ENCODE measurements at places on chromosomes 2 and 18.
A peak's percentile ranks its signal among the peaks of the same experiment; 100 is the strongest.

- DNase-seq, result no peak
These were observed 14.1 kb downstream of the LIMS1 start for GRCh38 chr2:108548208-108549003.

- no peak for DNase-seq
These were observed 635.1 kb upstream of the SLC39A10 start for GRCh38 chr2:195021711-195022507.

GRCh38 chr2:111972955-111973565 is 74.7 kb downstream of the MERTK start:
- DNase-seq, result no peak

- no peak for DNase-seq
These were observed 250.4 kb upstream of the DSEL start for GRCh38 chr18:67766930-67767329.

DNA sequence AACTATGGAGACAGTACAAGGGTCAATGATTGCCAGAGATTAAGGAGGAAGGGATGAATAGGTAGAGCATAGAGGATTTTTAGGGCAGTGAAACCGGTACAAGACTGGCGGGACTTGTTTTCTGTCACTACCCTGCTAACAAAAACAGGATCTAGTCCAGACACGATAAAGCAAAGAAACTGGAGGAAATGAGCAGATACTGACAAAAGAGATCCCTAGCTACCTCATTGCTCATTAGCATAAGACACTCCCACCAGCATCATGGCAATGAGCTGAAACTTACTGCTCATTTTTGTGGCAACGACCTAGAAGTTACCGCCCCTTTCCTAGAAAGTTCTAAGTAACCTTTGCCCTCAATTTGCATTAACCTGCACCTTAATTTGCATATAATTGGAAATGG is 131.2 kb downstream of the ETAA1 start:
- no peak for DNase-seq

DNA sequence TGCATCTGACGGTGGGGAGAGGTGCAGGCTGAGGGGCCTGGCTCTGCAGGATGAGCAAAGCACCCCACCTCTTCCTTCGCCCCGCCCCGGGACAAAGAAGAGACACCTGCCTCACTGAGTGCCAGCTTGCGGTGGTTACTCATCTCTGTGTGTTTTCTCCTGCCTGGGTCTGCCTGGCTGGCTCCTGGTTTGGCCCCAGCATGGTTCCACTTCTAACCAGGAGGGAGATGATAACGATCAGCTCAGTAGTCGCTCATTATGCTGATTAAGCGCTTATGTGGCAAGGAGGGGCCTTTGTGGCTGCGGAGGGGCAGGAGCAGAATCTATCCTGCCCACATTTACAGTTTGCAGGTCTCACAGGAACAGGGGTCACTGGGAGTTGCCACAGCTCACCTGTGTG is 68.7 kb upstream of the EDAR start:
- DNase-seq, result no peak

DNA sequence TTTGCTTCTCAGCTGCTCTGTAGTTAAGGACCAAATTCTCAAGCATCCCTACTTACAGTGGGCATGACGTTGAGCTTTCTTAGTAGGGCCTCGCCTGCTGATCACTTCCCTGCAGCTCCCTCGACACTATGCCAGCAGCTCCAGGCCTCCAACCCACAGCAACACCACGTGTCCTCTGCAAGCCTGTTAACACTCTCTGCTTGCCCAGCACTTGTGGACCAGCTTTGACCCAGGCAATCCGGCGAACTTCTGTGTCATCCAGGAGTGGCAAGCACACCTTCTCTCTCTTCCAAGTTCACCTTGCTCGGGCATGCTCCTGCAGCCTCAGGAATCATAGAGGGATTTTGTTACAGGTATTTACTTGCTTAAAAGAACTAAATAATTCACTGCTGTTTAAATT is 138.6 kb upstream of the FHL2 start:
- DNase-seq, result no peak

DNA sequence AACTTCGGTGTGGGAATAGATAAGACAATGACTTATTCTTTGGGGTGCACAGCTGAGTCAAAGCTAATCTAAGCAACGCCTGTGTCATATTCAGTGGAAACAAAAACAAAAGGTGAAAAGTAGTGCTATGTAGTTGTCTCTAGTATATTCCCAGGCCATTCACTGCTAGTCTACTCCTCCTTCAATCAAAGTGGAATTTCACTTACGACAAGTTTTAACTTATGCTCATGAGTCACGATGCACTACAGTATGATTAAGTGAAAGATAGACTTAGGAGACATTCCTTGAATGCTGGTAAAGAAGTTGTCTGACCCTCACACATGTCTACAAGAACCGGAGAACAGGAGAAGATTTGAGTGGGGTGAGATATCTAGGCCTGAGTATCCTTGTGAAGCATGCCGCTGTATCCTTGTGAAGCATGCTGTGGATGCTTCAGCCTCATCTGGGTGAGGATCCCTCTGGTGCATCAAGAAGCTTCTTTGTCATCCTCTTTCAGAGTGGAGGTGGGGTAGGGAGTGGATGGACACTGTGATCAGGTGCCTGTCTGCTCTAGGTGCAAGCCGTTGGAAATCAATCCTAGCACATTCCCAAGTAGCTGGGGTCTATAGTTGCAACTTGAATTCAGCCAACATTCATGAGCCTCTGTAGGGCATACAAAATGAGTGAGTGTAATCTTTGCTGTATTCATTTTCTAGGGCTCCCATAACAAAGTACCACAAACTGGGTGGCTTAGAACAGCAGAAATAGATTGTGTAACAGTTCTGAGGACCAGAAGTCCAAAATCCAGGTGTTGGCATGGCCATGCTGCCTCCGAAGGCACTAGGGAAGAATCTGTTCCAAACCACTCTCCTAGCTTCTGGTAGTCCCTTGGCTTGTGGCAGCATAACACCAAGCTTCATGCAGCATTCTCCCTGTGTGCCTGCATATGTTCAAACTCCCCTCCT is 173.5 kb upstream of the FN1 start:
- DNase-seq, result no peak

GRCh38 chr2:21757805-21758430 is 634.1 kb downstream of the TDRD15 start:
- DNase-seq, result no peak

GRCh38 chr2:96102596-96103186 is 13.7 kb downstream of the ADRA2B start:
- no peak for DNase-seq

DNA sequence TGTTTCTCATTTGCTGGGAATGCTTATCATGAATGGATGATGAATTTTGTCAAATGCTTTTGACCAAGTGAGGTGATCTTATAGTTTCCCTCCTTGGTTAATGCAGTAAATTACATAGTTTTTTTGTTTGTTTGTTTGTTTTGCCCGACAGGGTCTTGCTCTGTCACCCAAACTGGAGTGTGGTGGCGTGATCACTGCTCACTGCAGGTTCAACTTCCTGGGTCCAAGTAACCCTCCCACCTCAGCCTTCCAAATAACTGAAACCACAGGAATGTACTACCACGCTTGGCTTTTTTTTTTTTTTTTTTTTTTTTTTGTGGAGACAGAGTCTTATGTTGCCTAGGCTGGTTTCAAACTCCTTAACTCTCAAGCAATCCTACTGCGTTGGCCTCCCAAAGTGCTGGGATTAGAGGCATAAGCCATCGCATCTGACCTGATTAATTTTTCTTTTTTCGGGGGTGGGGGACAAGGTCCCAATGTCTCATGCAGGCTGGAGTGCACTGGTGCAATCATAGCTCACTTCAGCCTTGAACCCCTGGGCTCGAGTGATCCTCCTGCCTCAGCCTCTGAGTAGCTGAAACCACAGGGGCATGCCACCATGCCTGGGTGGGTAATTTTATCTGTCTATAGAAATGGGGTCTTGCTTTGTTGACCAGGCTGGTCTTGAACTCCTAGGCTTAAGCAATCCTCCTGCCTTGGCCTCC is 48.6 kb downstream of the SMAD2 start:
- no peak for DNase-seq

GRCh38 chr2:67295851-67296250 is 101.3 kb upstream of the ETAA1 start:
- DNase-seq, result no peak

DNA sequence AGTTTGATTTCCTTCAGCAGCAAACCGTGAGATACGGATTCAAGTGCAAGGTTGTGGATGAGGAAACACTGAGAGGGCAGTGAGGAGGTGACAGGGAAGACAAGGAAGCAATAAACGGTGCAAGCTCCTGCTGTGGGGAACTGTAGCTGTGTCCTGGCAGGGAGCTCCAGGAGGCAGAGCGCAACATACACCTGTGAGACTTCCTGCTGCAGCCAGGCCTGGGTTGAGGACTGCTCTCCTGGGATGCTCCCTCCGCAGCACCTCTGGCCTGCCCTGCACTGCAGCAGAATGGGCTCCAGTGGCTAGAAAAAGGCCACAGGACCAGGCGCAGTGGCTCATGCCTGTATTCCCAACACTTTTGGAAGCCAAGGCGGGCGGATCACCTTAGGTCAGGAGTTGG is 85.5 kb downstream of the MRO start:
- DNase-seq, result peak; percentile 59

DNA sequence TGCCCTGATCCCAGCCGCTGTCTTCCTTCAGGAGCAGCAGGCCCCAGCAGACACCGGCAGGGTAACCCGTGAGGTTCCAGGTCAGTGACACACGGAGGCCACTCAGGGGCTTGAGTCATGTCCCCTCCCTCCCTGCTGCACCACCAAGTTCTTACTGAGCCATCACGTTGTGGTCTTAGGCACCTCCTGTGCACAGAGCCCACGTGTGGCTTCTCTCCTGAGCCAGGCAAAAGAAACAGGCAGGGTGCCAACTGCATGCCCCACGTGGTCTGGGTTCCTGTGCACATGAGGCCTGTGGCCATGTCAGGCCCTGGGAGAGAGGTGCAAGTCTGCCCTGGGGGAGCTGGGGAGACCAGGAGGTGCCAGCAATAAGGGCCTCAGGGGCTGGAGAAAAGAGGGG is 264.8 kb downstream of the KLHL29 start:
- DNase-seq, result no peak

DNA sequence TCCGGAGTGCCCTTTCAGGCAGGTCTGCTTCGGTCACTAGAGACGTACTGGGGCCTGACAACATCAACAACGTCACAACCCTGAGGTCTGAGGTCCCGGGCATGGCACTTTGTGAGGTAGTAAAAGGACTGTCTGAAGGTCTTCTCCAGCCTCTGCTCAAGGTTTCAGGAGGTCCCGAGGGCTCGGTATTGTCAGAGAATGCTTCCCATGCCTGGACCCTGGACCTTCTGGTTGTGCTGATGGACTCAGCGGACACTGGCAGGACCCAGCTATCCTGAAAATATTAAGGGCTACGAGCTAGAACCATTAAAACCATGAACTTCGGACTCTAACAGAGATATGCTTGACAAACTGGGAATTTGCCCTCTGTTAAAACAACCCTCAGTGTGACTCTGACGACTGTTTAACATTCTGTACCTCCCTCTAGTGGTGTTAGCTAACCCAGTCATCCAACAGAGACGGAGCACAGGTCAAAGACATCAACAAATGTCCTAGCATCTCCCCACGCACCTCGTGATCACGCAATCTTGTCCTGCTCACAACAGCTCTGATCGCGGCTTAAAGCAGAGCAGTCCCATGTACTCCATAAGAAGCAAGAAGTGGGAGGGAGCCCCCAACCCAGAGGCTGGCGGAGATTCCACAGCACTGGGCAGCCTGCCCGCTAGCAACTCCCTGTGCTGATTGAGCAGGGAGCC is 96.5 kb downstream of the CCDC93 start:
- peak; percentile 57 for DNase-seq

DNA sequence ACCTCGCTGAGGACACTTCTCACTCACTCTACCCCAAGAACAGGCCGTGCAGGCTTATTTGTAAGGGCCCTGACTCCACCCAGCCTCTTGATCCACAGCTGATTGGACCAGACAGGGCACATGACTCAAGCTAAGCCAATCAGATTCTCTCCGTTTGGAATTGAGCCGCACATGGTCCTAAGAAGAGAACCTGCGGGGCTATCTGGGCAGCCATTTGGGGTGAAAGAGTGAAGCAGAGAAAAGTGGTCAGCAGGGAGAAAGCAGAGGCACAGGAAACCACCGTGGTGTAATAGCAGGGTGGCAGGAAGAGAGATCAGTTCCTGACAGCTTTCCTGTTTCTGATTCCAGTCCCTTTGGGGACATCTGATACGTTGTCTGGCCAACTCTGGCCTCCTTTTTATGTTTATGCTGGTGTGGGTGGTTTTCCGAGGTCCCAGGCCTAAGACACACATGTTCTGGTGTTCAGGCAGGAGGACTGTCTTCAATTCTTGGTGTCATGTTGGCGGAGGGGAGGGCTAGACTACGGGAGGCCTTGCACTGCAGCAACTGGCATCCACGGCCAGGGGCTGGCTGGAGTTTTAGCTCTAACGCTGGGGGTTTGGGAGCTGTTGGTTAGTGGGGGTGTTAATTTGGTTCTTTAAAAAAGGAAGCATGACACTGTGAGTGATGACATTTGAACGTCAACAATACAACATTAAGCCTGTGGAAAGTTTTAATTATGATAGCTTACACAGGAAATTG is 26.1 kb upstream of the SPTBN1 start:
- no peak for DNase-seq

- peak; percentile 77 for DNase-seq
These were observed 238.5 kb downstream of the DYSF start for GRCh38 chr2:71691747-71692441.

DNA sequence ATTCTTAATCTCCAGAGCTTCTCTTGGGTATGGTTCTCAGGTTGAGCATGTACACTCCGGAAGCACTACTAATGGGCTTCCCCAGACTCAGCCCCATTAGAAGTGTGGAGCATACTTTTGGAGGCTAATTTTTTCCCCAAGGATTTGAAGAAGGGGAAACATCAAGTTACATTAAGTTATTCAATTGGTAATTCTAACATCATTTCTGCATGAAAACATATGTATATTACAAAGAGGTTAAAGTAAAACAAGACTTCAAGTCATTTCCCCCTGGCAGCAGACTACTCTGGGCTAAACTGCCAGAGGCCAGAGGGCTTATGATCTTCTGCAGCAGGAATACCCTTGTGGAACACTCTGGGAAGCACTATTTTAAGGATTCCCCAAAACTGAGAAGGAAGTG is 227.7 kb upstream of the STK17B start:
- no peak for DNase-seq

GRCh38 chr2:166454006-166454595 is 39.9 kb downstream of the SCN7A start:
- DNase-seq, result no peak

DNA sequence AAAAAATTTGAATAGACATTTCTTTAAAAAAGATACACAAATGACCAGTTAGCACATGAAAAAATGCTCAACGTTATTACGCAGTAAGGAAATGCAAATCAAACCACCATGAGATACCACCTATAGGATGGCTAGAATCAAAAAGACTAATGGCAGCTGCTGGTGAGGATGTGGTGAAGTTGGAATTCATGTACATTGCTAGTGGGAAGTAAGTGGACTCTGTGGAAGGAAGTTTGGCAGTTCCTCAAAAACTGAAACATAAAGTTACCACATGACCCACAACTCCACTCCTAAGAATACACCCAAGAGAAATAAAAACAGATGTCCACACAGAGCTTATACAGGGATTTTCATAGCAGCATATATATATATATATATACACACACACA is 51.2 kb downstream of the MBP start:
- DNase-seq, result no peak
